ENCODE measurements at places on chromosomes 16 and 17.

DNA sequence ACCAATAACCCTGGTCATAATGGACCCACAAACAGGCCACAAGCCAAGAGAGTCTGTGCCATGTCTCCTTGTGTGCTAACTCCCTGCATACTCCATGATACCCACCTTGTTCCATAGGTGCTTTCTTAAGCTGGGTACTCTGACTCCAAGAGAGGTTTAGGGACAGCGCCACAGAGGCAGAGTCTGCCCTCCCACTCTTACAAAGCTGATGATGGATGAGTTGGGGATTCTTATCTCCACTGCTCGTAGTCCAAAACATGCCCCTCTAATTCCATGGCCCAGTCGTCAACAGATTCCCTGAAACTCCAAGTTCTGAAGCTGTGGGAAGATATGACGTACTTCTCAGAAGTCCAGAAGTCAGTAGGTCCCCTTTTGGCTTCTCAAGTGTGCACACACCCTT is 184.4 kb upstream of the CCL2 start:
- DNase-seq = no peak

- DNase-seq = no peak
These were observed 21.7 kb downstream of the USP36 start for GRCh38 chr17:78818932-78819331.

DNA sequence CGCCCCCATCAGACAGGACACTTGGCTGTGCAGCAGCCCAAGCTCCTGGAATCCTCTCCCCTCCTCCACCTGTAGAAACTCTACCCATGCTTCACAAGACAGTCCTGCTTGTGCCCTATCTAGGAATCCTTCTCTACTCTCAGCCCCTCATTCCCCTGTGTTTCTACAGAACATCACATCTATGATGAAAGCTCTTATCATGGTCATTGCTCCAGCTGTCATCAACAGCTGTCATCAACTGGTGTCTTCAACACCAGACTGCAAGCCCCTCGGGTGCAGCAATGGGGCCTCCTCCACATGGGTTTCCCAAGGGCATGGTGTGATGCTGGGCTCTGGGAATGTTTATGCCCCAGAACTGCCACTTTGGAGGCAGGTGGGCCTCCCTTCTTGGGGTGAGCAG is 21.1 kb upstream of the CDRT4 start:
- no peak for DNase-seq

DNA sequence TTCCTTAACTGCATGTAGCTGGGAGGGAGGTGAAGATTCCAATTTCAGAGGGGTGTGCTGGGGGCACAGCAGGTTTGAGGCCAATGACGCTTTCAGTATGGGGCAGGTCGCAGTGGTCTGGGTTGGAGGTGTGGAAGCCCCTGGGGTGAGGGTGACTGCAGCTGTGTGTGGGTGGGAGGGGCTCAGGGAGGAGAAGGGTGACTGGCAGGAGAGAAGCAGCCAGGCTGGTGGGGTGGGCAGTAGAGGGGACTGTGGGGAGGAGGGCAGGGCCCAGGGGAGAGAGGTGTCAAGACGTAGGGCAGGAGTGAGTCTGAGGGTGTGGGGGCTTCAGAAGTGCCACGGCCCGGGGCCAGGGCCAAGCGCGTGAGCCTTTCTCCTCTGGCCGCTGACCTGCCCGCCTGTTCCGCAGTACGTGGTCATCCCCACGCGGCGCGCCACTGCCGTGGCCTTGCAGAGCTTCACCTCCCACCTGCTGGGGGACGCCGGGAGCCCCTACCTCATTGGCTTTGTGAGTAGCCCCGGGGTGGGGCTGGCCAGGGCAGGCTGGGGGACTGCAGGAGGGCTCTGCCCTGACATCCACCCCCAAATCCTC is 19.4 kb downstream of the MYBBP1A start:
- DNase-seq = no peak

- DNase-seq = no peak
These were observed 69.8 kb upstream of the RPH3AL start for GRCh38 chr17:422196-422930.

DNA sequence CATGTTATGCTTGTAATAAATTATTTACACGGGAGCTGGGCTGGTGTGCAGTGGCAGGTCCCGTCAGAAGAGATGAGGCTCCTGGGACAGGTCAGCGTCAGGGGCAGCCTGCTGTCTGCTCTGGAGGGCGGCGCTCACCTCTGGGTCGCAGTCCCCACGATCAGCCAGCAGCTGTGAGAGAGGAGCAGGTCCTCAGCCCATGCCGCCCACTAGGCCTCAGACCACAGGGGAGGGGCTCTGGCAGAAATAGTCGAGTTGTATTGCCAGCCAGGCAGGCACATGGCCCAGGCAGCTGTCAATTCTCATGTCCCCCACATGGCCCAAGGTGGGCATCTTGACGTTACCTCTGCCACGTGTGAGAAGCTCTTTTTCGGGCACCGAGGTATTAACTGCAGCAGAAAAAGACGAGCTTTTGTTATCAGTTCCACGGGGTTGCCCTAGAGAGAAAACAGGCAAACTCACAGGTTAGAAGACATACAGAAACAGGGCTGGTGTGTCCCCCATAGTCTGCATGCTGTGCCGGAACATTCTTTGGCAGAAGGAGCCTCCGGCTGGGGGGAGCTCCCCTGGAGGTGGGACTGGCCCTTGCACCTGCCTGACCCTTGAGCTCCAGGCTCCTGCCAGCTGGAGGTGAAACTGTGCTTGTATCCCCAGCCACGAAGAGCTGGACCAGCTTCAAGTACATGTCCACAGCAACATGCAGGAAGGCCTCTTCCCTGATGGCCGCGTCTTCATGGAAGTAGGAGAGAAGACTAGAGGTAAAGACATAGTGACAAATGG is 17.4 kb downstream of the ZNF276 start:
- DNase-seq = no peak

GRCh38 chr16:27736431-27736830 is 186.5 kb downstream of the KATNIP start:
- DNase-seq = no peak

DNA sequence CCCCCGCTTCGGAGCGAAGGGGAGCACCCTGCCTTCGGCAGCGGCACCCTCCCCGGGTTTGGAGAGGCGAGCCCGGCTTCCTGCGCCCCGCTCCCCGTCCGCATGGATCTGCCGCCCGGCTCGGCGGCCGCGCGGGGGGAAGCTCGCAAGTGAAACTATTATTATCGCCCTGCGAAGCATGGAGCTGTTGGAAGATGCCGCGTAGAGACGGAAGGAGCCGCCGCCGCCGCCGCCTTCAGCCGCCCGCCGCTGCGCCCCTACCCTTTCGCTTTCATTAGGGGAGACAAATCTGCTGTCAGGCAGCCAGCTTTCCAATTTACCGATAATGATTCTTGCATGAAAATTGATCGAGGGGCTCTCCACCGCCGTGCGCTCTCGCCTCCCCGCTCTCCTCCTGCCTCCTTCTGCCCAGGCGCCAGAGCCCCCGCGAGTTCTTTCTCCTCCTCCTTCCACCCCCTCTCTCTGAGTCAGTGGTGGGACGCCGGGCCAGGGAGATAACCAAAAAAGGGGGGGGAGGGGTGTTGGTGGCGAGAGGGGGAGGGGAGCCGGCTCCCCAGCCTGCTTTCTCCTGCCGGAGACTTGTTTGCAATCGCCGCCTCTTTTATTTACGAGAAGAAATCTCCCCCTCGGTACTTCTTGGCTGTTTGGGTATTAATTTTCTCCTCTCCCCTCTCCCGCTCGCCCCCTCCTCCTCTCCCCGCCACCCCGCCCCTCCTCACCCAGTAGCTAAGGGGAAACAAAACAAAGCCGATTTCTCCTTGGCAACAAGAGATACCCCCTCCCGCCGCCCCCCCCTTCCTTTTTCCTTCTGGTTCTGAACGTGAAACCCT is 58.0 kb upstream of the GSE1 start:
- DNase-seq = no peak

DNA sequence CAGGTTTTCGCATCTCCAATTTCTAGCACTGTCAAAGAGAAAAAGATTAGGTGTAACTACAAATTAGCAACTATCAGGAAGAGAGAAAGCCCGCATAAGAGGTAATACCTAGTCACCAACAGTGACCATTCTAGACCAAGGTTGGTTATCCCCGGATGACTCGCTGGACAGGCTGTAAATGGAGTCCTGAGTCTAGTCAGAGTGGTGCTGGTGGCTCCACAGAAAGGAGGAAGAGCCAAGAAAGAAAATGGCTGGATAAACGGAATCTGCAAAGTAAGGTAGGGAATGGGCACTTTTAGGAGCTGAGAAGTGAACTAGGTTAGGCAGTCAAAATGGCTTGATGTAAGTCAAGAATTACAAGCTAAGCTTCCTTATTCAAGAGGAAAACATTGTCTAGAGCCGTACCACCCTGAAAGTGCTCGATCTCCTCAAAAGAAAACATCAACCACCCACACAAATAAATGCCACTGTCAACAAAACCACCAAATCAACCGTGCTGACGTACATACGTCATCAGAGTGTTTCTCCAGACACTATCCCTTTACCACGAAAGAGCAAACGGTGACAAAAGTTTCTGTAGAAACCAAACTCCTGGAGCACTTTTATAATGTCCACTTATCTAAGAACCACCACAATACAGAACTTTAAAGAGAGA is 2.2 kb downstream of the GSPT1 start:
- no peak for DNase-seq
